ENCODE measurements at places on chromosomes 4 and X.

DNA sequence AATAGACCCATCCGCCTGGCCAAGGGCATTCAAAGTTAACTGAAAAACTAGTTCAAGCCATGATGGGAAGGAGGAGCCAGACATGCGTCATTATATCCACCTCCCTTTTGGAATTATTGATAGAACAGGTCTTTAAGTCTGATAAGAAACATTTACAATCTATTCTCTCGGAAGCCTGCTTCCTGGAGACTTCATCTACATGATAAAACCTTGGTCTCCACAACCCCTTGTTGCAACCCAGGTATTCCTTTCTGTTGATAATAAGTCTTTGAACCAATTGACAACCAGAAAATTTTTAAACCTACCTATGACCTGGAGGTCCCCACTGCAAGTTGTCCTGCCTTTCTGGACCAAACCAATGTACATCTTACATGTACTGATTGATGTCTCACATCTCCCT lies 451.3 kb downstream of the NAF1 start:
- no peak for DNase-seq

- no peak for DNase-seq
Measured at GRCh38 chr4:13559413-13559812, 15.1 kb upstream of the NKX3-2 start.

GRCh38 chr4:955931-956381 lies 17.4 kb downstream of the DGKQ start:
- DNase-seq = no peak

GRCh38 chr4:156169011-156169410 lies 215.3 kb upstream of the CTSO start:
- no peak for DNase-seq

DNA sequence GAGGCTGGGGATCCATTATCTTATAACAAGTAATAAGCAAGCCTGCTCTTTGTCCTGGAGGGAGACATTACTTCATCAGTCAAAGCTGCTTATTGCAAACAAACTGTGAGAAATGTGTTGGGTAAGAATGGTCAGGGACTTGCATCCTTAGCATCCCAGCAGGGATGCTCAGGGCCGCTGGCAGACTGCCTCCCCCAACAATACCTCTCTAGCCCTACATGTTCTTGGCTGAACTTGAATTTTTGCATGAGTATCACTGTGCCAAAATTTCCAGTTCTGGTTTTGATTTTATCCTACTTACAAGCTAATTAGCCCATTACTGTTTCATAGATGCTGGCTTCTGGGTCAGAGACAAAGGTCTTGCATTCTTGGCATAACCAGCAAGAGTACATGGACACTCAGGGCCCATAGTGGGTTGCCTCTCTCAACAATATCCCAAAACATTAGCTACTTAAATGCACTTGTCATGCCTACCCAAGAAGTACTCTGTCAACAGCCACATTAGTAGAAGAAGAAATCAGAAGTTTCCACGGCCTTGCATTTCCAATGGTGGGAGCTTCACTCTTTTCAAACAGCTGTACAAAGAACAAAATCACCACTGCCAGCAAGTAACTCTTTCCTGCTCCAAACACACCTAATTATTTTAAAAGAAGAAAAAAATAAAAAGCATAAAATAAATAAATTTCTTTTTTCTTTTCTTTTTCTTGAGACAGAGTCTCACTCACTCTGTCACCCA lies 41.9 kb upstream of the NEUROG2 start:
- DNase-seq = no peak

GRCh38 chrX:84469226-84469625 lies 33.0 kb downstream of the HDX start:
- DNase-seq = no peak

DNA sequence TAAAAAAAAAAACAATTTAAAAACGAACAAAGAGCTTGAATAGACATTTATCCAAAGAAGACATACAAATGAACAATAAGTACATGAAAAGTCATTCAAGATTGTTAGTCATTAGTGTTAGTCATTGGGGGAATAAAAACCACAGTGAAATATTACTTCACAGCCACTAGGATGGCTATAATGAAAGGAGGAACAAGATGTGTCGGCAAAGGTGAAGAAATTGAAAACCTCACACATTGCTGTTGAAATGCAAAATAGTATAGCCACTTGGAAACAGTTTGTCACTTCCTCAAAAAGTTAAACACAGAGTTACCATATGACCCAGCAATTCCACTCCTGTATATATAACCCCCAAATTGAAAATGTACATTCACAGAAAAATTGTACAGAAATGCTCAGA lies 45.2 kb upstream of the SLC39A8 start:
- DNase-seq = no peak

Data from stimulated activated CD4-positive, alpha-beta T cell treated with anti-CD3 and anti-CD28 coated beads, Interleukin-1b, Interleukin-23, amount 100 ng/mL, for 1 hour (primary cell).